ENCODE measurements at places on chromosomes 1 and 21. TPM values are rescaled to one million over a fixed set of nuclear protein-coding genes. Genes with fewer than 3 reads are reported as not detected.

The PRAMEF18 gene
- total RNA-seq = not detected

DNA sequence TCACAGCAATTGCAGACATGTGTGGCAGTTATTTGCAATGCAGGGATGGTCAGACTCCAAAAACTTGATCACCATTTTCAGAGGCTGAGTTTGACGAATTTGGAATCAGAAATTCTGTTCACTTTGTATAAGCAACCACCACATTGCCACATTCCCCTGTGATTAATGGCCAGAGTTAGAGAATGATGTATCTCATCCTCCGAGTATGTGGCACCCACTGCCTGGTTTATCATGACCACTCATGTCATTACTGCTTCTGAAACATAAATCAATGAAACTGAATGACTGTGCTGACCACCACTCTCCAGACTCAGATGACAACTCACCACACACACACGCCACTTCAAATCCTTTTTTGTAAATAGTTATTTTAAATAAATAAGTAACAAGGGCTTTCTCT is 66.6 kb upstream of the CACHD1 start:
- H3K36me3 ChIP-seq = no peaks in the 10 kb centered on the region
- H3K4me1 ChIP-seq = no peaks in the 10 kb centered on the region
- no peak for DNase-seq

DNA sequence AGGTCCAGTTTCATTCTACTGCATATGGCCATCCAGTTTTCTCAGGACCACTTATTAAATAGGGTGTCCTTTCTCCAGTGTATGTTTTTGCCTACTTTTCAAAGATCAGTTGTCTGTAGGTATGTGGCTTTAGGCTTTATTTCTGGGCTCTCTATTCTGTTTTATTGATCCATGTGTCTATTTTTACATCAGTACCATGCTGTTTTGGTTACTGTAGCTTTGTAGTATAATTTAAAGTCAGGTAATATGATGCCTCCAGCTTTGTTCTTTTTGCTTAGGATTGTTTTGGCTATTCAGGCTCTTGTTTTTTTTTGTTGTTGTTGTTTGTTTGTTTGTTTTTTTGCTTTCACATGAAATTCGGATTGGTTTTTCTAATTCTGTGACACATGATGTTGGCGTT is 124.4 kb upstream of the SLC35F3 start:
- no peak for DNase-seq
- H3K4me3 ChIP-seq = no peak overlapping the region
- H3K36me3 ChIP-seq = no peaks in the 10 kb centered on the region
- no peak overlapping the region for H3K27ac ChIP-seq

DNA sequence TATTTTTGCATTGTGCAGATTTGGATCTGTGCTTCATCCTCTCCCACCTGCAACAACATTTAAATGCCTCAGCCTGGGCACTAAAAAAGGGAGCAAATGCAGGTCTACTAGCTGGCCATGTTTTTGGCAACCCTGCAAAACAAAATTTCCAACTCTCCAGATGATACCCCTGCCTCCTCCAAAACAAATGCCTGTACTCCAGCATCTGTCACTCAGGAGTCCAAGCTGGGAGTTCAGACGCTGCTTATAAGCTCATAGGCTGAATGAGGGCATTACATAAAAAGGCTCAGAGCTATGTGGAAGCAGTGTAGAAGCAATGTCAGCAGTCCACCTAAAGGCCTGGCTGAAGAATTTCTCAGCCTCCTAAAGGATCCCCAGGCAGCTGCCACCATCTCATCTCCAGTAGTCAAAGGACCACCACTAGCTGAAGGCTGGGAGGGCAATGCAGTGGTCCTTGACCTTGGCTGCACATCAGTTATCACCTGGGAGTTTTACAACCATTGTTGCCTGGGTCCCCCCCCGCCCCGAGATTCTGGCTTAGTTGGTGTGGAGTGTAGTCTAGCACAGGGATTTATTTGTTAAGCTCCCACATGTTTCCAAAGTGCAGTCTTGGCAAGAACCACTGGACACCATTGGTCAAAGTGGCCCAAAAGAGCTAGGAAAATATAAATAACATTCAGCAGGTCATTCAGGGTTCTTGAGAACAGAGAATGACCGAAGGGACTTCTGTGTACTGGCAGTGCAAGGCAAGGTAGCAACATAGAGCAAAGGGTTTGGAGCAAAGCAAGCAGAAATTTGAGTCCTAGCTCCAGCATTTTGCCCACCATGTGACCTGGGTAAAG is 57.2 kb downstream of the ITPKB start:
- H3K27ac ChIP-seq = peak overlapping the region; percentile 98
- DNase-seq = no peak
- H3K36me3 ChIP-seq = peaks cover 45% of the 10 kb centered on the region
- H3K27me3 ChIP-seq = no peaks in the 10 kb centered on the region

DNA sequence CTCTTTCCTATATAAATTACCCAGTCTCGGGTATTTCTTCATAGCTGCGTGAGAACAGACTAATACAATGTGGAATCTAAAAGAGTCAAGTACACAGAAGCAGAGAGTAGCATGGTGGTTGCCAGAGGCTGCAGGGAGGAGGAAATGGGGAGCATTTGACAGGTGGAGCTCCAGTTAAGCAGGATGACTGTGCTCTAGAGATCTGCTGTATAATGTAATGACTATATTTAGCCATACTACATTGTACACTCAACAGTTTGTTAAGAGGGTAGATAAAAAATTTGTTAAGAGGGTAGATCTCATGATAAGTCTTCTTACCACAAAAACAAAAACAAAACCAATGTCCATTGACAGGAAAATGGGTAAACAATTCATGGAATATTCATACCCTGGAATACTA is 82.1 kb downstream of the MT1HL1 start:
- no peak for DNase-seq
- H3K27ac ChIP-seq = no peak overlapping the region
- peaks cover 15% of the 10 kb centered on the region for H3K36me3 ChIP-seq
- peaks cover 3% of the 10 kb centered on the region for H3K27me3 ChIP-seq

DNA sequence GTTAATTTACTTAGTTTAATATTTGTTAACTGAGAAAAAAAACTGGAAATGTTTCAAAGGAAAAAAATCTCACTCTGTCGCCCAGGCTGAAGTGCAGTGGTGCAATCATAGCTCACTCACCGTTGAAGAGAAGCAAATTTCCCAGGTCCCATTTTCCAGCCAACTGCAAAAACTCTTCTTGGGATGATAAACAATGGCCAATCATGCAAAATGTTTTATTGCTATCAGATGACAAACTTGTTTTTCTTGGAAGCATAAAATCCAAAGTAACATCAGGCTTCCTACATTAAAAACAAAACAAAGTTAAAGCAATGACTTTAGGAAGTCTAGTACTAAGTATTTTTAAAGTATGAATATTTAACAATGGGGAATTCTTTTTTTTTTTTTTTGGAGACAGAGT is 84.9 kb downstream of the LYST start:
- no peak overlapping the region for H3K27ac ChIP-seq
- H3K4me3 ChIP-seq = no peak overlapping the region
- H3K36me3 ChIP-seq = peaks cover 28% of the 10 kb centered on the region
- no peaks in the 10 kb centered on the region for H3K4me1 ChIP-seq

GRCh38 chr1:64546013-64546412 is 76.1 kb downstream of the CACHD1 start:
- no peaks in the 10 kb centered on the region for H3K27me3 ChIP-seq
- DNase-seq = no peak
- H3K4me1 ChIP-seq = peaks cover 53% of the 10 kb centered on the region
- no peaks in the 10 kb centered on the region for H3K36me3 ChIP-seq

DNA sequence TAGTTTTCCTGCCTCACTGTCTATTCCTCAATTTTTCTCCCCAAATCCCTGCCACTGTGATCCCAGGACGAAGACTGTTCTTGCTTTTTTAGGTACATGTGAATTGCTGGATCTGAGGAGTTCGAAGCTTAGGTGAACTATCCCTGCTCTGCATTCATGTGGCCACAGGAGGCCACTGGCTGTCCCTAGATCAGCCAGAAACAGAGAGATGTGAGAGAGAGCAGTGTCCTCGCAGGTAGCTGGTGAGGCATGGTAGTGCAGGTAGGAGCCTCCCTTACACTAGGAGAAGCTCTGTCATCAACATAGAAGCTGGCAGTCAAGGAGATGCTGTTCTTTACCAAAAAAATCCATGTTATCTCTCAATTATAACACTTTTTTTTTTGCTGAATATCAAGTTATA is 71.5 kb downstream of the USP24 start:
- no peaks in the 10 kb centered on the region for H3K27me3 ChIP-seq
- H3K27ac ChIP-seq = peak overlapping the region; percentile 9
- H3K4me3 ChIP-seq = no peak overlapping the region
- peaks cover 19% of the 10 kb centered on the region for H3K36me3 ChIP-seq

DNA sequence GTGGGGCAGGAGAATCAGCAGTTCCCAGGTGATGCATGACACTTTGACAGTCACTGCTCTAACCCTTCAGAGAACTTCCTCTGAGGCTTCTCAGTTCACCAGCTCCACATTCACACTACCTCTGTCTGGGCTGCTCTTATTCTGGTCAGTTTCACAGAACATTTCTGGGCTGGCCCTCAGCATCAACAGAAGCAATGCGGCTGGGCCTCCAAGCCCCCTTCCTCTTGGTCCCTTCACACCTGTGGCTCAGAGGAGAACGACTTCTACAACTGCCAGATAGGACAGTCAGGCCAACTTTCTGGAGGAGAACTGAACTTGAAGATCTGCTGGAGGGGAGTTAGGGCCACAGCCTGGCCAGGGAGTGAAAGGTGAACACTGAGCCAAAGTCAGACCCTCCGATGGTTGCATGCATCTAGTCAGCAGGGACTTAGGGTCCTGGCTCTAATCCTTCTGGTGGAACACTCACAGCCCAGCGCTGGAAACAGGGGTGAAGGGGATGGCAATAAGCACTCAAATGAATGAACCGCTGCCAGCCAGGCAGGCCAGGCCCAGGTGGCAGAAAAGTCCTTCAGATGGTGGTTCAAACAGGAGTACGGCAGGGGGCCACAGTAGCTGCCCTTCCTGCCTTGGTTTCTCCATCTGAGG is 274.1 kb downstream of the FOXD2 start:
- DNase-seq = no peak
- H3K4me1 ChIP-seq = peaks cover 7% of the 10 kb centered on the region
- no peaks in the 10 kb centered on the region for H3K36me3 ChIP-seq
- peaks cover 84% of the 10 kb centered on the region for H3K27me3 ChIP-seq
- H3K27ac ChIP-seq = no peak overlapping the region
